Thymus (tissue), 14 donors: ENCODE measurements at places on chromosomes 2 and 18. TPM values are rescaled to one million over a fixed set of nuclear protein-coding genes. Genes with fewer than 3 reads are reported as not detected.

DHRS9 gene
- 0.85 TPM for total RNA-seq

TRIM43 gene
- 0.66 TPM for total RNA-seq

TMEFF2 gene
- total RNA-seq, result 1.2 TPM

SERPINB10 gene
- 1.7 TPM for total RNA-seq

SGPP2 gene
- 5.4 TPM for total RNA-seq

CFAP65 gene
- total RNA-seq, result 0.05 TPM
